ENCODE measurements at places on chromosomes 13 and 19.
A peak's percentile ranks its signal among the peaks of the same experiment; 100 is the strongest.

GRCh38 chr19:45278087-45278486 is 27.0 kb downstream of the MARK4 start:
- no peak overlapping the region for H3K27ac ChIP-seq
- peaks cover 86% of the 10 kb centered on the region for H3K36me3 ChIP-seq
- DNase-seq, result no peak
- H3K4me3 ChIP-seq, result no peak overlapping the region
- no peaks in the 10 kb centered on the region for H3K4me1 ChIP-seq
- no peaks in the 10 kb centered on the region for H3K27me3 ChIP-seq

DNA sequence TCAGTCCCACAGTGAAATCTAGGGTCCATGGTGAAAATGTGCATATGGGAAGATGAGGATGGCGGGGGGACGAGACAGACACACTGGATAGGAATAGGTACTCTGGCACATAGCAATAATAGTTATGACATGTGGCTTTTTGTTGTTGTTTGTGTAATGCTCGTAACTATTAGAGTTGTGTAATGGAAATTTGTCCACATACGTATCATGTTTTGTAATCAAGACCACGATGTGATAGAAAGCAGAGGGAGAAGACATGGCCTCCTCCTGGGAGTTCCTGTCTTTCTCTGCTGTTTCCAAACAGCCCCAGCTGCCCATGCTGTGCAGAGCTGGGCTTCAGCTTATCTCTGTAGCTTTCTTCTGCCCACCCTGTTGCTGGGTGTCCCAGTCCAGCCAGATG is 185.3 kb upstream of the TMTC4 start:
- no peak overlapping the region for H3K4me3 ChIP-seq
- no peak overlapping the region for H3K27ac ChIP-seq
- no peaks in the 10 kb centered on the region for H3K36me3 ChIP-seq
- no peaks in the 10 kb centered on the region for H3K4me1 ChIP-seq
- H3K27me3 ChIP-seq, result no peaks in the 10 kb centered on the region

DNA sequence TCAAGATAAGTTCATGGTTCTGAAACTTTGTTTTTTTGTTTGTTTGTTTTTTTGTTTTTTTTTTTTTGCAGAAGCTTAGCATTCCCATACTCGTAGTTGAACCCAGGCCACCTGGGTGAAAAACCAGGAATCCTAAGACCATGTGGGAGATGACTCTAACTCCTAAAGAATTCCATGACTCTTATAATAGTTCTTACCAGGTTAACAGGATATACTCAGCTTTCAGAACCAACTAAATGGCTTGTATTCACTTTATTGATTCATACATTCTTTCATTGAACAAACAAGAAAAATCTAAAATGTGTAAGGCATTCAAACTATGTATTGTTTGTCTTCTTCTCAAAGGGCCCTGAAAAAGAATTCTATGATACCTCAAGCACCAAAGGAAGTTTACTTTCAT is 40.5 kb upstream of the KLF5 start:
- no peak for DNase-seq
- H3K27ac ChIP-seq, result no peak overlapping the region
- no peaks in the 10 kb centered on the region for H3K27me3 ChIP-seq
- no peak overlapping the region for H3K4me3 ChIP-seq

- no peak overlapping the region for H3K4me3 ChIP-seq
- no peak for DNase-seq
- no peaks in the 10 kb centered on the region for H3K4me1 ChIP-seq
Measured at GRCh38 chr19:43380771-43381386, 27.4 kb downstream of the CD177 start.

DNA sequence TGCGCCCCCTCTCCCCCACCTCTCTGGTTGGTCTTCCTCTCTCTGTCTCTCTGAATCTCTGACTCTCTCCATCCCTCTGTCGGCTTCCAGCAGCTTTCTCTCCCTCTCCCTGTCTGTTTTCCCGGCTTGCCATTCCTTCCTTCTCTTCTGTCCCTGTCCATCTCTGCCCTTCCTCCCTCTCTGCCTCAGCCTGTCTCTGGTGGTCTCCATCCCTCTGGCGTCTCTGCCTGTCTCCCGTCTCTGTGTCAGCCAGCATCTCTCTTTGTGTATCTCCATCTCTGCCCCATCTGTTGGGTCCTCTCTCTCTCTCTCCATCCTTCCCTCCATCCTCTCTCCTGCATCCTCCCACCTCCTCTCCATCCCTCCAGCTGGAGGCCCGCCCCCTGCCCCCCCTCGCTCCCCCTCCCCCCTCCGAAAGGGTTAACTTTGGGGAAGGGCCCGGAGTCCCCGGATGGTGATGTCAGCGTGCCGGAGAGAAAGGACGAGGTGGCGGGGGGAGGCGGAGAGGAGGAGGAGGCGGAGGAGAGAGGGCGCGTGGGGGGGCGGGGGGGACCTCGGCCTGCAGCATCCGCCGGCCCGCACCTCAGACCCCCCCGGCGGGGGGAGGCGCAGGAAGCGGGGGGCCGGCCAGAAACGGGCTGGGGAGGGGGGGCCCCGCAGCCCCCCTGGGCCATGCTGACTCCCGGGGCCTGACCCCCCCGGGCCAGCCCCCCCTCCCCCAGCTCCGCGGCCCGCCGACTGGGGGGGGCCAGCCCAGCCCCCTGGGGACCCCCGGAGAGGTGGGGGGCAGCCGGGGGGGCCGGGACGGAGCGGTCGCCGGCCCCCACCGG is at the start of gene BRSK1:
BRSK1 (plus strand) TSS at position 450 of the 830 bp plus-strand sequence. CDS start 446 bp downstream, outside the sequence.
- H3K27ac ChIP-seq, result peak within 1 kb of the TSS; percentile 74
- peaks cover 9% of the 10 kb centered on the region for H3K4me1 ChIP-seq
- peak within 1 kb of the TSS; percentile 55 for H3K4me3 ChIP-seq
- no peaks in the 10 kb centered on the region for H3K36me3 ChIP-seq
- no peaks in the 10 kb centered on the region for H3K27me3 ChIP-seq

DNA sequence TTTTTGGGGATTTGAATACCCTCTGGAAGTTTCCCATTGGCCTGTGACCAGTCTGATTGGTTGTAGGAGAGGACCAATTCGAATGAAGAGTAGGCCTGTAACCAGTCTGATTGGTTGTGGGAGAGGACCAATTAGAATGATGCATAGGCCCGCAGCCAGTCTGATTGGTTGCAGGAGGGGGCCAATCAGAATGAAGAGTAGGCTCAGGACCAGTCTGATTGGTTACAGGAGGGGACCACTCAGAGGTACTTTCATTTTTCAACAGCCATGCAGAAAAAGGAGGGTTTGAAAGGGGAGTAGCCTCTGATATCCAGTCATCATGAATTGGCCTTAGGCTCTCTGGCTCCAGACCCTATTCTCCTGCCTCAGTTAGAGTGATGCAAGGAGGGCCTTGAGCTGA is 30.4 kb upstream of the SLC1A5 start:
- no peak overlapping the region for H3K4me3 ChIP-seq
- no peaks in the 10 kb centered on the region for H3K36me3 ChIP-seq
- no peak for DNase-seq
- no peaks in the 10 kb centered on the region for H3K27me3 ChIP-seq
- H3K27ac ChIP-seq, result no peak overlapping the region

- no peak overlapping the region for H3K4me3 ChIP-seq
- H3K36me3 ChIP-seq, result no peaks in the 10 kb centered on the region
- H3K27ac ChIP-seq, result no peak overlapping the region
- H3K27me3 ChIP-seq, result no peaks in the 10 kb centered on the region
- DNase-seq, result no peak
Measured at GRCh38 chr13:63490149-63490548, 2074.5 kb upstream of the PCDH20 start.

- H3K36me3 ChIP-seq, result no peaks in the 10 kb centered on the region
- H3K27me3 ChIP-seq, result no peaks in the 10 kb centered on the region
- H3K4me3 ChIP-seq, result no peak overlapping the region
- H3K4me1 ChIP-seq, result no peaks in the 10 kb centered on the region
- no peak for DNase-seq
Measured at GRCh38 chr13:99830931-99831330, 140.6 kb downstream of the ZIC5 start.

DNA sequence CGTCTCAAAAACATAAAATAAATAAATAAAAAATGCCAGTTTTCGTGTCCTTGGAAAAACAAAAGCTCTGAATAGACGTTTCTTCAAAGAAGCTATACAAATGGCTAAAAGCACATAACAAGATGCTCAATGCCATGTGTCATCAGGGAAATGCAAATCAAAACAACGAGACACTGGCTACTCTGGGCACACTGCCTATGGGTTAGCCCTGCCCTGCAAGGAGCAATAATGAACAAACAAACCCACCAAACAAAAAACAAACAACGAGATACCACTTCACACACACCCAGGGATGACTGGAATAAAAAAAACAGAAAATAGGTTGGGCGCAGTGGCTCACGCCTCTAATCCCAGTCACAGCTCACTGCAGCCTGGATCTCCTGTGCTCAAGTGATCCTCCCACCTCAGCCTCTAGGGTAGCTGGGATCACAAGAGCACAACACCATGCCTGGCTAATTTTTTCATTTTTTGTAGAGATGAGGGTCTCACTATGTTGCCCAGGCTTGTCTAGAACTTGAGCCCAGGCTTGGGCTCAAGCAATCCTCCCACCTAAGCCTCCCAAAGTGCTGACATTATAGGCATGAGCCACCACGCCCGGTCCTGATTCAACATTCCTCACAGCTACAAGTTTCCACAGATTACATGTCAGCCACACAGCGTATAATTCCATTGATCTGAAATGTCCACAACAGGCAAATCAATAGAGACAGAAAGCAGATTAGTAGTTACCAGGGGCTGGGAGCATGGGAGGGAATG is 15.5 kb upstream of the ISYNA1 start:
- DNase-seq, result no peak
- H3K36me3 ChIP-seq, result peaks cover 50% of the 10 kb centered on the region
- H3K4me3 ChIP-seq, result no peak overlapping the region

- no peak overlapping the region for H3K27ac ChIP-seq
- no peaks in the 10 kb centered on the region for H3K27me3 ChIP-seq
- DNase-seq, result no peak
- no peaks in the 10 kb centered on the region for H3K4me1 ChIP-seq
- no peak overlapping the region for H3K4me3 ChIP-seq
- H3K36me3 ChIP-seq, result no peaks in the 10 kb centered on the region
Measured at GRCh38 chr13:97005625-97006262, 11.5 kb upstream of the OXGR1 start.

- no peaks in the 10 kb centered on the region for H3K4me1 ChIP-seq
- H3K4me3 ChIP-seq, result no peak overlapping the region
- peaks cover 83% of the 10 kb centered on the region for H3K36me3 ChIP-seq
- H3K27ac ChIP-seq, result no peak overlapping the region
Measured at GRCh38 chr13:77062097-77062496, 35.1 kb upstream of the FBXL3 start.

DNA sequence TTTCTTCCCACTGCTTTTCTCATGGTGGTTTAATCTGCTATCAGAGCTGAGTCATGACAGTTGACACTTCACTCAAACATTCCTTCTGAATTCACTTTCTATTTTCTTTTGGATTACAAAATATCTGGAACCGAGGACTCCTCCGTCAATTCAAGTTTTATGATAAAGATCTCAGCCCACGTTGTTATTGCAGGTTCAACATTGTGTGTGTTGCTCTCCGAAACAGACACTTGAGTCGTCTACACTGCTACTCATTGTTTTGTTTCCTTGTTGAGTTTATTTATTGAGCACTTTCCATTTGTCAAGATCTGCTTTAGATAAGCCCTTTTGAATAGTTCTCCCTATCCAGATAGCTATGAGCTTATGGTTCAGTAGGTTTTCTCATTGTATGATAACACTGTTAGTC is 636.1 kb upstream of the GPC6 start:
- no peaks in the 10 kb centered on the region for H3K4me1 ChIP-seq
- H3K4me3 ChIP-seq, result no peak overlapping the region
- no peak overlapping the region for H3K27ac ChIP-seq
- H3K36me3 ChIP-seq, result no peaks in the 10 kb centered on the region

GRCh38 chr13:113732176-113732960 is 26.7 kb upstream of the TMEM255B start:
- DNase-seq, result no peak
- H3K27ac ChIP-seq, result no peak overlapping the region
- no peaks in the 10 kb centered on the region for H3K4me1 ChIP-seq
- H3K27me3 ChIP-seq, result peaks cover 36% of the 10 kb centered on the region
